ENCODE measurements at places on chromosomes 2 and 18.

GRCh38 chr2:225171350-225171749 is 129.1 kb upstream of the DOCK10 start:
- DNase-seq = no peak

GRCh38 chr2:8840475-8841091 is 3.2 kb upstream of the KIDINS220 start:
- DNase-seq = no peak

GRCh38 chr2:149141046-149141445 is 102.5 kb downstream of the LYPD6B start:
- DNase-seq = no peak

- no peak for DNase-seq
Measured at GRCh38 chr2:94875820-94876522, 4.7 kb downstream of the TEKT4 start.

- no peak for DNase-seq
Measured at GRCh38 chr2:120910956-120911951, 175.6 kb downstream of the GLI2 start.

DNA sequence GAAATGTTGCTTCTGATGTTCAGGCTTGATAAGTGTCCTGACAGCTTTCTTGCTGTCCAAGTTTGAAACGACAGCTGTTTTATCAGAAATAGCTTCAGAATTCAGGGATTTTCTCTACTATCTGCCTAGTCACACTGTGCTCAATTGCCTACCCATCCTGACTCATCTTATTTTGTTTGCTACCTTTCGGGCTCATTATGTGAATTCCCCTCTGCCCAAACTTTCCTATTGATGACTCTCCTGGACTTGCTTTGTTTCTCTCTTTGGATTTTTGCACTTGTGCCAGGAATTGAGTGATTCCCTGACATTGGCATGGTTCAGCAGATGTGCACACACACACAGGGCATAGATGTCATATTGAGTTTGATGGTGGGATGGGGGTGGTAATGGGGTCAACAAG is 1052.6 kb upstream of the PIK3C3 start:
- DNase-seq = no peak

DNA sequence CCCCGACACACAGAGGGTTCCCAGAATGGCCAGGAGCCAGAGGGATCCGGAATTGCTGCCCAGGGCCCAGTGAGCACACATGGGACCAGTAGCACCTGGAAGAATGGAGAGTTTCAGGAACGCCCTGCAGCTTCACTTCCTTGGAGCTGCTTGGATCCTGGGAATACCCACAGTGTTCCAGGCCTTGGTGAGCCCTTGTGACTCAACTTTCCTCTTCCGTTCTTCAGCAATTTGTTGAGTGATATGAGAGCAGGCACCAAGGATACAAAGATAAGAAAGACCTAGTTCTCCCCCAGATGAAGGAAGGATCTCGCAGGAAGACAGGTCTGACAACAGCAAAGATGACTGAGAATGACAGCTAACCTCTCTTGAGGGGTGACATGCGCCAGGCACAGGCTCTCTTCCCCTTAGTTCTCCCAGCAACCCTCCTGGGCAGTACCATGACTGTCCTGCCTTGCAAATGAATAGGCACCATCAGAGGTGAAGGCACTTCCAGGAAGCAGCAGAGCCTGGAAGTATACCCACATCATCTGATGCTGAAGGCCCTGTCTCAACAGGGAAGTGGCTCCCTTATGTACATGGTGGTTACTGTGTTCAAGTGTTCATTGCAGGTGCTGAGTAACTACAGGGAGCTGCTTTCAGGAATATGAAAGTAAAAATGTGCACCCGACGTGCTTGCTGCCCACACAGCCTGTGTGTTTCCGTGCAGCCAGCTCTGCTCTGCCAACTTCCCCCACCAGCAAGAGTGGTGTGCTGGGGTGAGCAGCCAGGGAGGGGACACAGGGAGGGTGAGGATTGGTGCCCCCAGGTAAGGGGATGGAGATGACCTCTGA is 116.2 kb downstream of the STPG4 start:
- DNase-seq = no peak

- DNase-seq = no peak
Measured at GRCh38 chr2:219126555-219126954, 34.1 kb downstream of the NHEJ1 start.

GRCh38 chr2:31318361-31319336 is 84.7 kb downstream of the EHD3 start:
- peak; percentile 76 for DNase-seq

- DNase-seq = no peak
Measured at GRCh38 chr2:28085201-28085600, 194.7 kb downstream of the BABAM2 start.

DNA sequence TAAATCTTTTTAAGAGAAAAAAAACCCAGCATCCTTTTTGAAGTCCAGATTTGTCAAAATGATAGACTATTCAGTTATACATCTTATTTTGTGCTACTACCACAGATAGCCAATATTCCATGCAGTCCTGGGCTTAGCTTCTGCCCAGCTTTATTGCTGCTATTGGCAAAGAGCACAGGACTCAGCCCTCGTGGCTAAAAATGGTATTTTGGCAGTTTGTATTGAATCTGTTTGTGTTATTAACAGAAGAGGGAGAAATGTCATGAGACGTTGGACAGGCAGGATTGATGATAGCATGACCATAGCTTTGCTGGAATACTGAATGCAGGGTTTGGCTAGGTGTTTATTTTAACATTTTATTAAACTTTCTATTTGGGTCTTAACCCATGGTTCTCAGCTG is 19.4 kb downstream of the ELAC1 start:
- no peak for DNase-seq

- DNase-seq = no peak
Measured at GRCh38 chr2:158154596-158154995, 52.9 kb downstream of the UPP2 start.

DNA sequence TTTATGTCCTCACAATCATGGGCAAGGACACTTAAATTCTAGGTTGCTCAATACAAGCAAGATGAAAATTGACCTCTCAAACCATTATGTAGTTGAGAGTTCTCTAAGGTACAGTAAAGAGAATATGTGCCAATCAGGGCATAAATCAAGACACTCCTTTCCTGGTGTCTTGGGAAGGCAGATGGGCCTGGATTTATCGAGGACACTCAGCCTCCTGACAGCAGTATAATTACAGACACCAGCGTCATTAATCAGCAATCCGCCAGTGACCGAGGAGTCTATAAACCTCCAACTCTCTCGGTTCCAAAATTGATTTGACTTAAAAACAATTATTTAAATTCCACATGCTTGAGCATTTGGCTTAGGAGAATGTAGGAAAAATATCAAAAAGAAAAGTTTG is 75.7 kb upstream of the DAPL1 start:
- DNase-seq = no peak

- no peak for DNase-seq
Measured at GRCh38 chr2:139124271-139124670, 344.1 kb upstream of the NXPH2 start.

- no peak for DNase-seq
Measured at GRCh38 chr2:42194428-42194827, 25.3 kb downstream of the EML4 start.

DNA sequence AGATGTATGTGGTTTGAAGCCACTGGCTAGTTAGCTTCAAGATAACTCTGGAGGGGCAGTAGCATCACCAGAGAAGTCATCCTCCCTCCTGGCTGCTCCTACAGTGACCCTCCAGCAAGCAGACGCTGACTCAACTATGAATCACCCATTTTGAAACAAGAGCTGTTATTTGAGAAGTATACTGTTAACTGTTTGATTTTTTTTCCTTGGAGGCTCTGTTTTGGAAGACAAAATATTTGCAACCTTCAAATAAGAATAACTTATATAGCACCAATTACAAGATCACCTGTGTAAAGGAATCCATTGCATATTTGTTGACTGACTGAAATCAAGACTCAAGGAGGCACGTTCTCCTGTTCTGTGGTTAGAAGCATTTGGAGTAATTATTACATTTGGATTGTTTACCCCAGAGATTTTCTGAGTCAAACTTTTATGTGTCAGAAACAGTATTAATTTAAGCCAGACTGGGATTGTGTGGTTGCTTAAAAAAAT is 313.8 kb downstream of the MTX2 start:
- DNase-seq = no peak

DNA sequence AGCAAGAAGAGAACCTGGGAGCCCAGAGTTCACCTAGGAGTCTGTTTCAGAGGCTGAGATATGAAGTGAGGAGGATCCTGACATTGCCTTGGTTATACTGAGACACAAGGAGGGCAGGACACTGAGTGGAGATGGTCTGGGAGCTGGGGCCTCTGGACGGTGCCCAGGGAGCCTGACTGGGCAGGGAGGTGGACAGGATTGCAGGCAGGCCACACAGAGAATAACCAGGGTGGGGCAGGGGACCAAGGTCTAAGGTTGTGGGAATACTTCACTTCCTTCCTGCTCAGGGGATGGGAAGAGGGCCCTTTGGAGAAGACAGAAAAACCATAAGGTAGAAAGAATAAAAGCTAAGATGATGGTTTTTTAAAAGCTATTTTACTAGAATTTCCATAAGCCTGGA is 18.7 kb downstream of the EDAR start:
- DNase-seq = no peak

DNA sequence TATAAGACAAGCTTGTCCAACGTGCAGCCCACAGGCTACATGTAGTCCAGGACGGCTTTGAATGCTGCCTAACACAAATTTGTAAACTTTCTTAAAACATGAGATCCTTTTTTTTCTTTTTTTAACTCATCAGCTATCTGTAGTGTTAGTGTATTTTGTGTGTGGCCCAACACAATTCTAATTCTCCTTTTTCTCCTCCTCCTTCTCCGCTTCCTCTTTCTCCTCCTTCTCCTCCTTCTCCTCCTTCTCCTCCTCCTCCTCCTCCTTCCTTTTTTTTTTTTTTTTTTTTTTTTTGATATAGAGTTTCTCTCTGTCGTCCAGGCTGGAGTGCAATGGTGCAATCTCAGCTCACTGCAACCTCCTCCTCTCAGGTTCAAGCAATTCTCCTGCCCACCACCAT is 39.3 kb upstream of the GTF2A1L start:
- DNase-seq = no peak

DNA sequence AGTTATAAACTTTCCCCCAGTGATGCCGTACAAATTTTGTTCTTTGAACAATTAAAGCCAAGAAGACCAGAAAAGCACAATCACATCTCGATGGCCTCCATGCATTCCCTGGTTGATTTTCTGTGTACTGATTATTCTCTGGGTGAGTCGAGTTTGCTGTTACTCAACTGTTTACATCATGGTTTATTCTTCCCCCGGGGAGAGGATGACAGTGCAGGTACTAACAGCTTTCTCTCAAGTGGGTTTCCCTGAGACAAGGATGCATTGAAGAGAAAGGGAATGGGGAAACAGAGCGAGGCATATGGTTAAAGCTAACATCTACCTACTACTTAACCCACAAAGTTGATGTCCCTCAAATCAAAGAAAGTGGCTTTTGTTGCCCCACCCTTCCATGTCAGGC is 410.8 kb upstream of the FANCL start:
- no peak for DNase-seq

DNA sequence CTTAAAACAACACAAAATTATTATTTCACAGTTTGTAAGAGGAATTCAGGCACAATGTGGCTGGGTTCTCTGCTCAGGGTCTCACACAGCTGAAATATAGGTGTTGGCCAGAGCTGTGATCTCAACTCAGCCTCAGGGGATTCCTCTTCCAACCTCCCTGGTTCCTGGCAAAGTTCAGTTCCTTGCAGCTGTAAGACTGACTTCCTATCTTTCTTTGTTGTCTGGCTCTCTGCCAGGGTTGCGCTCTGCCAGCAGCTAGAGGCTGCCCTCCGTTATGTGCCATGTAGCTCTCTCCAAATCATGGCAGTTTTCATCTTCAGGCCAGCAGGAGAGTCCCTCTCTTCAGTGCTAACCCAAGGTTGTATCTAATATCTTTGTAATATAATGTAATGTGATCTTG is 272.5 kb upstream of the KCNJ3 start:
- no peak for DNase-seq

- DNase-seq = no peak
Measured at GRCh38 chr2:143294068-143294467, 164.8 kb downstream of the ARHGAP15 start.

DNA sequence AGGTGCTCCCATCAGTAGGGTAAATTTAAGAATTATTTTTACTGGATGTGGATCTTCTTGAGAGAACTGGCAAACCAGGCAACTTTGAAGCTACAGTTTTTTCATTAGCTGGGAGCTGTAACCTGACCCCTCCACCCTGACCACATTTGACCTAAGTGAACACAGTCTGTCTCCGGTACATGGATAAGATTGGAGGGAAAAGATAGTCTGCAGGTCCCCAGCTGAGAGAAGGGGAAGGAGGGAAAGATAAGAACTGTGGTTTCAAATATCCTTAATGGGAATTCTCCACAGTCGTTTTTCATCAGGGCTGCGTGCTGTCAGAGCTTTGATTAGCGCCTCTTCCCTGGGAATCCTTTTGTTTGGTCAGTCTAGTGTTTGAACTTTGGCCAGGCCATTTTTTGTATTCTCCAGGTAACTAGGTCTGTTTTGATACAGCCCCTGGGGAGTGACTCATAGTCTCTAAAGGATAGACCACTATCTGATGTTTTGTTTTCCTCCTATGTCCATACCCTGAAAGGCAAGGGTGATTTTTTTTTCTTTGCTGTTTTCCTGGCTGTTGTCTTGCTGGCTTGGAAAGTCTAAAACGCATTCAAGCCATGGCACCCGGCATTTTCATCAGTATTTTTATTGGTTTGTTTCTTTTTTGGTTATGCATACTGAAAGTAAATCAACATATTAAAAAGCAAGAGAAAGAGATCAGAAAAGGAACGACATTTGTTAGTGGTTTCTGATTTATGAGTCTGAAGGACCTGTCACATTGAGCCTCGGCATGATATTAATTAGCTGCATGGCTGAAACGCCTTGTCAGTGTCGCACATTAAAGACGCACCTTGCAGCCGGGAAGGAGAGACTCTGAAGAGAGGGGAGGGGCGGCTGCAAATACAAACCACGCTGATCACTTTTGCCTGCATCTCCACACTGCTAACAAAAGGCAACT is 183.4 kb upstream of the FN1 start:
- DNase-seq = no peak

DNA sequence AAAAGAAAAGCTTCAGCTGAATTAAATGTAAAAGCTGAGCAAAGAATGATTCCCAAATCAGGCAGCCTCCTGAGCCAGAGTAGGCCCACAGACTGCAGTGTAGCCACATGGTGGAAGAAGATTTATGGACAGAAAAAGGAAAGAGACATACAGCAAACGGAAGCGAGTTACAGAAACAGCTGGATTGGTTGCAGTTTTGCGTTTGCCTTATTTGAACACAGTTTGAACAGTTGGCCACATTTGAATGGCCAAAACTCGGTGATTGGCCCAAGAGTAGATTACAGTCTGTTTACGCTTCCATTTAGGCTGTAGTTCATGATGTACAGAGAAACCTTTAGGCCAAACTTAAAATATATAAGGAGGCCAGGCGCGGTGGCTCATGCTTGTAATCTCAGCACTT is 35.1 kb downstream of the SH2D6 start:
- DNase-seq = no peak

GRCh38 chr2:98868548-98869271 is 67.3 kb downstream of the CRACDL start:
- DNase-seq = no peak

DNA sequence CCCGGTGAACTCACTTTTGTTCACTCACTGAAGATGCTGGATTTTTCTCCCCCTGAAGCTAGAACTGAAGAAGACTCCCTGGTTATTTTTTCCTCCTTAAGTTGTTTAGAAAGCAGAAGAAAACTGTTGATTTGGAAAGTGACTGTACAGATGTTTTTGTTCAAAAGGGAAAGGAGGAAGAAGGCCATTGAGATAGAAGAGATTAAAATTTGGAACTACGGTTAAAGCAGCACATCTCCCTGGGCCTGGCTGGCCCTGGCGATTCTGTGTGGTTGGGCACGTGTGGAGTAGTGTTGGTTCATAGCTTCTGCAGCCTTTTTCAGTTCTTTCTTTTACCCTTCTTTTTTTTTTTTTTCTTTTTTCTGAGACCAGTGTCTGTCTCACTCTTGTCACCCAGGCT is 109.2 kb downstream of the MAP4K4 start:
- no peak for DNase-seq

Measured in KG1 (cell line).